Cerebellum (tissue), 4 donors: ENCODE measurements at places on chromosomes 12 and 14.

DNA sequence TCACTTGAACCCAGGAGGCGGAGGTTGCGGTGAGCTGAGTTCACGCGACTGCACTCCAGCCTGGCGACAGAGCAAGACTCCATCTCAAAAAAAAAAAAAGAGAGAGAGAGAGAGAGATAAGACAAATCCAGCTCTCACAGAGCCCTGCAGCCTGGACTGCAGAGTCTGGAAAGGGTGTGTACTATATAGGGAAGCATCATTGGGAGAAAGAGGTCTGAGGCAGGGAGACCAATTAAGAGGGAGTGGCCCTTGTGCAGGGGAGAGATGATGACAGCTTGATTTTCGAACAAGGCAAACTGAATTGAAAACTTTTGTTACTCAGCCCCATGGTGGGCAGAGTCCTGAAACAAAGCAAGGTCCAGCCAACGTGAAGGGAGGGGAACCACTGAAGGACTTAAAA, 116.2 kb downstream of the CCDC60 start:
- DNase-seq, result no peak

DNA sequence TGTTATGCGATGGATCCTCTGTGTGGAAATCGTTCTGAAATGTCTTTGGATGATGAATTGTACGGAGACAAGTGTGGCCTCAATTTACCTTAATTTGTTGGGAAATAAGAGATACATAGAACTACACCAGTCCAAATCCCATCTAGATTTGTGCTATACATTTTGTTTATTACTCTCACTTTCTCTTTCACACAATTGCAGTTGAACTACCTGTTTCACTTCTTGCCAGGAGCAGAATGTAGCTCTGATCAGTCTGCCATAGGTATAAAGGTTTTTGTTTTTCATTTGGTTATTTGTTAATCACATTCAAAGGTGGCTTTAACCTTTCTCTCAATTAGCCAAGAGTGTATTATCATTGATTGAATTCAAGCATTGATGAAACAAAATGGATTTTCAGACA, 268.2 kb downstream of the SNAPC1 start:
- DNase-seq, result no peak

DNA sequence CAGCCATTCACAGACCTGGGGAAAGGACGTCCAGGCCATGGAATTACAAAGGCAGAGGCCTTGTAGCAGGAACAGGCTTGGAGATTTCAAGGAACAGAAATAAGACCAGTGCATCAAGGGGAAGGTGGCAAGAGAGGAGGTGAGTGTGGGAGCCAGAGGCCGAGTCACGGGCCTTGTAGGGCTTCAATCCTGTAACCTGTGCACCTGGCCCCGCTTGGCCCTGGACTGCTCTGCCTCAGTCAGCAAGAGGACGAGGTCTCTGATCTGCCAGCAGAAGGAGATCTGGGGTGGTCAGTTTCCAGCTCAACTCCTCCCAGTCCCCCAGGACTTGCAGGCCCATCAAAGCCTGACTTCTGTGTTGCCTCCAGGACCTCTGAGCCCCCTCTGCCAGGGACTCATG, 200.8 kb downstream of the VRK1 start:
- no peak for DNase-seq

DNA sequence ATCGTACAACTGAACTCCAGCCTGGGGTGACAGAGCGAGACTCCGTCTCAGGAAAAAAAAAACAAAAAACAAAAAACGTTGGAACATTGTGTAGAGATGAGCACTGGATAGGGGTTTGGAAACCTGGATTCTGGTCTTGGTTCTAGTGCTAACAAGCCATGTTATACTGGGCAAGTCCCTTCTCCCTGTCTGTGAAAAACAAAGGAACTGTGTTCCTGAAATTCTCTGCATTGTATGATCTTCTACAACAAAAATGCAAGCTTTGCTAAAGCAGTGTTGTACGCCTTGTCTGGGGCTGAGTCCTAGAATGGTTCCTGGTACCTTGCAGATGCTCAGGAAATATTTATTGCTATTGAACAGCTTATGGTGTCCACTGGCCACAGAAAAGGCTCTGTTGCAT, 13.4 kb downstream of the GPRC5D start:
- DNase-seq, result no peak

GRCh38 chr12:6638305-6638704, 2.5 kb upstream of the LPAR5 start:
- no peak for DNase-seq

GRCh38 chr12:87849074-87849473, 180.1 kb downstream of the C12orf50 start:
- DNase-seq, result no peak

GRCh38 chr14:105865904-105866840, 339.8 kb downstream of the TMEM121 start:
- no peak for DNase-seq

DNA sequence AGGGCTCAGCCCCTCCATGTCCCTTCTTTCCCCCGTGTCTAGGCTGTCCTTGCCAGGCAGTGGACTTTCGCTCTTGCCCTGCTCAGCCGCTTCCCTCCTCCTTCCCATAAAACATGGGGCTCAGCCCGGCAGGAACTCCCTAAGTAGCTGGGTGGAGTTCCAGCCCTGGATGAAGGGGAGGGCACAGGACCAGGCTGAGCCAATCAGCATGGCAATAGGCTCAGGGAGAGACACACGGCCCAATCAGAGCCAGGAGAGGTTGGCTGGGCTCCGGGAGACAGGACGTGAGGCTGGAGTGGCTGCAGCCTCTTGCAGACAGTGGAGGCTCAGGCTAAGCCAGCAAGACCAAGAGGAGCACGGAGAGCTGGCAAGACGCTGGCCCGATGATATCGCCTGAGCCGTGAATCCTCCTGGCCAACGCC, 54.3 kb downstream of the GALNT9 start:
- DNase-seq, result peak; percentile 96

DNA sequence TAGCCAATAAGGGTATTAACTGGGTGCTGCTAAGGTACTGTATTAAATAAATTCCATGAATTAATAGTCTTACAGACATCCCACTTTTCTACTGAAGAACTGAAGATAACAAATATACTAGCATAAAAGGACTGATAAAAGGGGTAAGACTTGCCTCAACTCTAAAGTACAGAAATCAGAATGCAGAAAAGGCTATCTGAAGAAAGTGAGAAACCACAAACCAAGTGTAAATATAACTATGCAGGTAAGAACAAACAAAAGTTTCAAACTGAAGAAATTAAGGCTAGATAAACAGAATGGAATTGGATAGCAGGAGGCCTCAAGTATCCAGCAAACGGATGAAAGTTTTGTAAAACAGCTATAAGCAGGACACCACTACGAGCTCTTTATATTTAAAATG, 29.5 kb downstream of the YAF2 start:
- DNase-seq, result no peak

- DNase-seq, result peak; percentile 96
These were observed at the start of the genes CCDC92 and ZNF664 for GRCh38 chr12:123972457-123973401. Gene CCDC92 (minus strand): TSS chr12:123972831. CDS start chr12:123944305, 28,526 bp downstream. Gene ZNF664 (plus strand): TSS chr12:123973215. CDS start chr12:124012145, 38,930 bp downstream.

- no peak for DNase-seq
These were observed 723.3 kb upstream of the FLRT2 start for GRCh38 chr14:84806622-84807021.
